ENCODE measurements at places on chromosomes 3 and 15.
A peak's percentile ranks its signal among the peaks of the same experiment; 100 is the strongest.

DNA sequence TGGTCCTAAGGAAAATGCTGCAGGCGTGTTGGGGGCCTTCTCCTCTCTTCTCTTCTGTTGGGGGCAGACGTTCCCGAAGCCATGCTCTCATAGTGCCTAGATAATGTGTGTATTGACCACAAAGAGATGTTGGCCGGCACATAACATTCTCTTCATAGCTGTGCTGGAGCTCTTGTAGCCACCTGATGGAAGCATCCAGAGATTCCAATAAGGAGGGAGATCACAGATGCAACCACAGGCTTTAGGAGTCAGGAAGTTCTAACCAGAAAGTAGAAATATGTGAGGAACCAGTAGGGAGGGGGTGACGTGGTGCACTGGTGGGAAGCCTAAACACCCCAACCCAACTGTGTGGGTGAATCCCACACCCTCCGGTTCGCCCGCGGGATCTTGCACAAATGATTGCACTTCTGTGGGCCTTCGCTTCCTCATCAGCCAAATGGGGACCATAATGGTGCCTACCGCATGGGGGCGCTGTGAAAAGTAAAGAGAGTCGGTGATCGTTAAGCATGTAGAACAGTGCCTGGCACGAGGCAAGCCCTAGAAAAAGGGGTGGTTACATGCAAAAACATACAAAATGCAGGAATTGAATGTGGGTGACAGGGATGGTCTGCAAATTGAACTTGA is 87.8 kb downstream of the TOP2B start:
- DNase-seq, result no peak

DNA sequence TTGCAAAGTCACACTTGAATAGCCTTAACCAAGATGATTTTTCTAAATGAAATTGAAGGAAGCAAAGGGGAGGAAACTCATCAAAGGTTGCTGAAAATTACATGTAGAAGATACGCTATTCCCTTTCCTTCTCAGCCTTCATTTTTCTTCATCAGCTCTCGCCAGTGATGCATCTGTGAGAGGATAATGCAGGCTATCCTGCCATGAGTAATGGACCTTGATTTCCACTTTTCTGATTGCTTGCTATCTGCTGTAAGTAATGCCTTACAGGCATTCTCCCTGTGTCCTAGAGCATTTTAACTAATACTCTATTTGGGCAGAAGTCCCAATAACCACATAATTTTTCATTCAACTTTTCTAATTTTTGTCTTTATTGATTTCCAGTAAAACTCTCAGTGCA is 162.6 kb downstream of the BBX start:
- no peak for DNase-seq

DNA sequence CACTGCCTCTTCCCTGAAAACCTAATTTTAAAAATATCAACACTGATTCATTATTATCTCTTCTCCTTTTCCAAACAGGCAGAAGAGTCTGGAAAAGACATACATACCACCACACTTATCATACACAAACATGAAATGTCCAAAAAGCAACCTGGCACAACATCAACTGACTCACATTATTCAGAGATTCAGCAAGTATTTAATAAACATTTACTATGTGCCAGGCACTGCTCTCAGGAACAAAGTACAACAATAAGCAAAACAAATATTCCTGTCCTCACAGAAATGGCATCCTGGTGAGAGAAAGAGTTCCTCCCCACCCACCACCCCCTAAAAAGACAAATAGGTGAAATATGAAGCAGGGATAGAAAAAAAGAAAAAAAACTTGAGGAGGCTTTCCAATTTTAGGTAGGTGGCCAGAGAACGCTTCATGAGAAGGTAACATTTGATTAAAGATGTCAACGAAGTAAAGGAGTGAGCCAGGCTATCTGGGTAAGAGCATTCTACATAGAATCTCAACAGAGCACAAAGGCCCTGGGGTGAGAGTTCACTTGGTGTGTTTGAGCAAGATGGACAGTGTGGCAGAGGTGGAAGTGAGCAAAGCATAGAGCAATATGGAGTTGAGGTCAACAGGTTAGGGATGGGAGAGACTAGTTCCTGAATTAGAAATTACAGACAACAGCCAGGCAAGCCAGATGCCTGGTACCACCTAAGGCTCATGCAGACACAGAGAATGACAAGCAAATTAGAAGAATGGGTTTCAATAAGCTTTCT is 141.7 kb downstream of the OSBPL10 start:
- no peak for DNase-seq

DNA sequence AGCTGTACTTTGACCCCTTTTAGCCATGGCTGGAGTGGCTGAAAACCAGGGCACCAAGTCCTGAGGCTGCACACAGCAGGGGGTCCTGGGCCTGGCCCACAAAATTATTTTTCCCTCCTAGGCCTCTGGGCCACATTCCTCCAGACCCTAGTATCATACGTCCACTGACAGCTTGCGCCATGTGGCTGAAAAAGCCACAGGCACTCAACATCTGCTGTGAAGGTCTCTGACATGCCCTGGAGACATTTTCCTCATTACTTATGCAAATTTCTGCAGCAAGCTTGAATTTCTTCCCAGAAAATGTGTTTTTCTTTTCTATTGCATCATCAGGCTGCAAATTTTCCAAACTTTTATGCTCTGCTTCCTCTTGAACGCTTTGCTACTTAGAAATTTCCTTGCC is 239.0 kb downstream of the SQOR start:
- DNase-seq, result no peak

DNA sequence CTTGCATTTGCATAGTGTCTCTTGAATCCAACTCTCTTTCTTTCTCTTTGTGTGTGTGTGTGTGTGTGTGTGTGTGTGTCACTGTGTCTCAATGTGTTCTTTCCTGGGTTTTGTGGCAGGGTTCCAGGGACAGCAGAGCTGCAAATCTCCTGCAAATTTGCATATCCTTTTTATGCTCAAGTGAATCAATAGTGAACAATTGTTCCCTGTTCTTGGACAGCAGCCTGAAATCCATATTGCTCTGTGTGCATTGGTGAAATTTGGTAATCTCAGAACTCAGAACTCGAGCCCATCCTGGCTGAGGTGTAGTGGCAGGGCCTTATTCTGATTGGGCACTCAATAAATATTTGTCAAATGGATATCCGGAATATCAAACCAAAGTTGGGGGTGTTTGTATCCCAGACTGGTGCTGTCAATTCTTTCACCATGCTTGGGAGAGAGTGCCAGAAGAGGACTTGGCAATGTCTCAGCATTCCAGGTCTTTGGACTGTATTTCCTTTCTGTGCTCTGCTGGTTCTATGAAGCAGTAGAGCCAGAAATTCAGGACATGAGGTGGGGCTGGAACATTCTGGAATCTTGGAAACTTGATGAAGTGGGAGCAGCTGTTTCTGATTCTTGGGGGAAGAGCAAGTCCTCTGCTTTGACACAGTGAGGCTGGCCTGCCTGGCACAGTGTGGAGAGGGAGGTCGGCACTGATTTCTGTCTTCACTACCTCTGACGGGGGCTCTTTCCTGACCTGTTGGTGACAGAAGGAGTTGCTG is 380.6 kb upstream of the C2CD4B start:
- no peak for DNase-seq

DNA sequence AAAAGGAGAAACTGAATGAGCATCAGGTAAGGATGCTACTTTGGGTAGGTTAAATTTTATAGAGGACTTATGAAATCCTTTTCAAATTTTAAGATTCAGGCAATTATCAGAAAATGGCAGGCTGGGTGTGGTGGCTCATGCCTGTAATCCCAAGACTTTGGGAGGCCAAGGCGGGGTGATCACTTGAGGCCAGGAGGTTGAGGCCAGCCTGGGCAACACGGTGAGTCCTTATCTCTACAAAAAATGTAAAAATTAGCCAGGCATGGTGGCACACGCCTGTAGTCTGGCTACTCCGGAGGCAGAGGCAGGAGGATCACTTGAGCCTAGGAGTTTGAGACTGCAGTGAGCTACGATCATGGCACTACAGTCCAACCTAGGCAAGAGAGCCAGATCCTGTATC is 23.1 kb downstream of the DCUN1D1 start:
- DNase-seq, result no peak

GRCh38 chr3:18424729-18425640 is at the start of gene SATB1:
SATB1 (minus strand) TSS chr3:18425339; CDS start chr3:18420967, 4,372 bp downstream.
- peak; percentile 69 for DNase-seq

DNA sequence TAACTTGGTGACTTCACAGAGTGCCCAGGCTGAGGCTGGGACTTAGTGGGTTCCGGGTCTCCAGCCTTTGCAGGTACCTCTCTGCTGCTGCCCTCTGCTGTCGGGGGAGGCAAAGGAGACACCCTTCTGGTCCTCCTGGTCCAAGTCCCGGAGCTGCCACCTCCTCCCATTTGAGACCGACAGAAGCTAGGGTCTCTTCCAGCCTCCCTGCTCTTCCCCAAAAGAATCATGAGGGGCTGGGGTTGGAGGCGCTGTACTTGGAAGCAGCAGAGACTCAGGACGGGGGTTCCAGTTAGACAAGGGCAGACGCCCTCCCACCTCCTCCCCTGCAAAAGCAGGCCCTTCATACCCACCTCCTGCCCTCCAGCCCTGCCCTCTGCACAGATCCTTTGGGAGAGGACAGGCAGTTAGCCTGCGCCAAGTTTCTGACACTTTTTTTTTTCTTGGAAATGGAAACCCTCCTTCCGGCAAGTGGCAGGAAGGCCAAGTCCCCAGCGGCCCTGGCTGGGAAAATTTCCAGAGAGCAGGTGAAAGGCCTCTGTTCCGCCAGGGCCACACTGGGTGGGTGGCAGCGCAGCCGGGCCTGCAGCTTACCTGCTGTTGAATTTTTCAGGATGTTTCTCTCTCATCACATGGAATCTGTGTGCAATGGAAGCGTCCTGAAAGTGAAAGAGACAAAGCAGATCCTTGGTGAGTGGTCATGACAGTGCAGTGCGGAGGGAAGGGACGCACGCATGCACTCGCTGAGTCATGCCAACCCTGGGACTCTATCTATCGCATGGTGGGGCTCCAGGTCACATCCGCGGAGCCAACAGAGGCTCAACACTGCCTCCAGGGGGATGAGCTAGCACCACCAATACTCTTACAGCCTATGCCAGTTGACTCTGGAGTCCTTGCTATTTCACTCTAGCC is 119.9 kb downstream of the DGKG start:
- DNase-seq, result peak; percentile 34

GRCh38 chr3:178517665-178518334 is 18.4 kb upstream of the KCNMB2 start:
- no peak for DNase-seq

- peak; percentile 3 for DNase-seq
These were observed 1.1 kb downstream of the C2CD4B start for GRCh38 chr15:62164014-62164395.

- no peak for DNase-seq
These were observed 248.6 kb downstream of the OPA1 start for GRCh38 chr3:193841581-193841980.

DNA sequence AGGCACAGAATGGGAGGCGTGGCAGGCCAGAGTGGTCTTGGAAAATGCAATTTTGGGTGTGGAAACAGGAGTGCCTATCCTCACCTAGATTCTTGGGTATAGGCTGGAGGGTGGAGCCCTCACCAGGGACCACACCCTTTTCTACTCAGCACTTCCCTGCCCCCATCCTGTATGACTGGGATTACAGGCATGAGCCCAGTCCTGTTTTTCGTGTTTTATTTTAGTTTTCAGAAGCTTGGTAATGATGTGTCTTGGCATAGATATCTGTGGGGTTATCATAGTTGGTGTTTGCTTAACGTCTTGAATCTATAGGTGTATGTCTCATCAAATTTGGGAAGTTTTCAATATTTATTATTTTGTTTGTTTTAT is 248.7 kb upstream of the CBLB start:
- no peak for DNase-seq

GRCh38 chr15:77783636-77784035 is 150.9 kb upstream of the LINGO1 start:
- DNase-seq, result no peak

DNA sequence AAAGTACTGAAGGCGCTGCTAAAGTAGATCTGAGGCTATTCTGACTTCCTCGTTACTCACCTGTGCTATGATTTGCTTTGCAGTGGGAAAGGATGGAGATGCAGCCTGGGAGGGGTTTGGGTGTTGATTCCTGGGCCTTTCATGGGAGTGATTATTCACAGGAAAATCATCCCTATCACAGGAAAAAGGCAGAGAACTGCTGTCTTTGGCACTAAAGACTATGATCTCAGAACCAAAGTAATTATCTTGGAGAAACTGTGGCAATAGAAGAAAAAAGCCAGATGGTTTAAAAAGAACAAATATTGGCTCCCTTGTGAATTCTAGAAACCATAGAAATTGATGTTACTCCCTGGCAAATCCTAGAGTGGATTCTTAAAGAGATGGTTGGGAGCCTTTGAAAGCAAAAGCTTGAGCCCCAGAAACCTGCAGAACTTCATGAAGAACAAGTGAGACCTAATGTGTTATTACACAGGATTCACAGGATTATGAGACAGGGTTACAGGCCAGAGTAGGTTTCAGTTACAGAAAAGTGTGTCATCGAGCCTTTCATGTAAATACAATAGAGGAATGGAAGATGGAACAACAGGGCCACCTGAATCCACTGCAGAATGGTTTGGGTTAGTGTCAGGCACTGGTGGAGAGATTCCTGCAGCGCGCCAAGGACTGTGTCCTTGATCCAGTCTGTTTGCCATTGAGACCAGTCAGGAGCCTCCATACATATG is 85.7 kb downstream of the OXNAD1 start:
- DNase-seq, result no peak

DNA sequence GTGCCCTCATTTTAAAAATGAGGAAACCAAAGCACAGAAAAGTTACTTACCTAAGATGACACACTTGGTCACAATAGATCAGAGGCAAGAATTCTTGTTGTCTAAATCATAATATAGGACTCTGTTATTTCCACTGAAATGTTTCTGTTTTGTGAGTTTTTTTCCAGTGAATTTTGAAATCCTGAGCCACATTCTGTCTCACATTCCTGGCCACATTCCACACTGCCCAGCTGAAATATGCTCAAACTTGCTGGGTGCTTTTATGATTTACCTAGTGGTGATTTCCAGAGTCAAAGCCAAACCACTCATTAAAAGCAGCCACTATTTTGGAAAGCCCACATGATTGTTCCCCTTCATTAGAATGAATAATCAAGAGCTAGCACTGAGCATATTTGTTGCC is 82.3 kb upstream of the NPHP3 start:
- no peak for DNase-seq

DNA sequence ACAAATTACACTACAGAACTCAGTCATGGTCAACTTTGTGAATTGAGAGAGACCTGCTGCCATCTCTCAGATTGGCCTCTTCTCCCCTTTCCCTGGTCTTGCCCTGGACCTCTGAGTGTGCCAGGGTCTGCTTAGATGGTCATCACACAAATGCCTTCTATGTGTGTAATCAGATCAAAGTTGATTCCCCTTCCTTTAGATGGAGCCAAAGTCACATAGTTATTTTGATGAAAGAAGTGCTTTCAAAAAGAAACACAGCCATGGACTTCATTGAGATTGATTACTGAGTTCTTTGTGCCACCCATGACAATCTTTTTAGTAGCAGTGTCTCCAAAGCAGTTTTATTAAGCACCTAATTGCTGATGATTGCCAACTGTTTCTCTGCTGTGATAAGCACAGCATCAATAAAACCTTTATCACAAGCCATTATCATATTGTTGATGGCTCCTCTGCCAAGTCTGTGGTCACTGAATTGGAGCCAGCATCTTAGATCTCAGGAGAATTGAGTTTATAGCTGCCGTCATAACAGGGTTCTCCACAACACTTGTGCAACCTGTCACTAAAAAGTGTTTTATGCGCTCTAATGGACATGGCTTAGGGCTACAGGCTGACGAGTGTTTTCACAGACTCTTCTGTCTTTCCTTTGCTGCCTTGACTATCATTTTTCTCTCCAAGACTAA is 149.7 kb upstream of the NUDT16 start:
- DNase-seq, result no peak

- DNase-seq, result peak; percentile 38
These were observed 3.5 kb upstream of the MTFMT start for GRCh38 chr15:65032801-65033537.
